Hair follicular keratinocyte (primary cell): ENCODE measurements at places on chromosomes 1 and 21. TPM values are rescaled to one million over a fixed set of nuclear protein-coding genes. Genes with fewer than 3 reads are reported as not detected.

Gene C1orf115
- 1.1 and 1.6 TPM in 2 replicates for total RNA-seq

Gene PTAFR
- 16.7 and 28.3 TPM in 2 replicates for total RNA-seq

Gene NTMT2
- not detected in 2 replicates for total RNA-seq

Gene S100A14
- total RNA-seq: 1,521 and 2,019 TPM in 2 replicates

Gene PCAT6
- total RNA-seq: 0.47 TPM in 1 of 2 replicates, not detected in the other

Gene ALX3
- not detected in 2 replicates for total RNA-seq

Gene OR14K1
- not detected in 2 replicates for total RNA-seq

Gene CR1L
- total RNA-seq: not detected in 2 replicates

Gene C1QC
- total RNA-seq: not detected in 2 replicates

Gene AIM2
- total RNA-seq: not detected in 2 replicates

Gene PKLR
- total RNA-seq: 0.72 and 1.9 TPM in 2 replicates

Gene ANKRD35
- 0.15 TPM in 1 of 2 replicates, not detected in the other for total RNA-seq

Gene CELA3A
- total RNA-seq: not detected in 2 replicates
